Activated CD4-positive, alpha-beta T cell treated with anti-CD3 and anti-CD28 coated beads, Interleukin-2, amount 50 U/mL, for 1 hour (primary cell): ENCODE measurements at places on chromosomes 2 and 18.

- no peak for DNase-seq
Observed at GRCh38 chr2:114546531-114546930, 104.1 kb downstream of the DPP10 start.

GRCh38 chr2:124702777-124703176 lies 677.7 kb downstream of the CNTNAP5 start:
- DNase-seq: no peak

- no peak for DNase-seq
Observed at GRCh38 chr2:209653134-209653533, 118.5 kb upstream of the UNC80 start.

- DNase-seq: no peak
Observed at GRCh38 chr2:80896576-80896975, 592.0 kb upstream of the LRRTM1 start.

- no peak for DNase-seq
Observed at GRCh38 chr2:174607989-174608865, 10.6 kb upstream of the WIPF1 start.

DNA sequence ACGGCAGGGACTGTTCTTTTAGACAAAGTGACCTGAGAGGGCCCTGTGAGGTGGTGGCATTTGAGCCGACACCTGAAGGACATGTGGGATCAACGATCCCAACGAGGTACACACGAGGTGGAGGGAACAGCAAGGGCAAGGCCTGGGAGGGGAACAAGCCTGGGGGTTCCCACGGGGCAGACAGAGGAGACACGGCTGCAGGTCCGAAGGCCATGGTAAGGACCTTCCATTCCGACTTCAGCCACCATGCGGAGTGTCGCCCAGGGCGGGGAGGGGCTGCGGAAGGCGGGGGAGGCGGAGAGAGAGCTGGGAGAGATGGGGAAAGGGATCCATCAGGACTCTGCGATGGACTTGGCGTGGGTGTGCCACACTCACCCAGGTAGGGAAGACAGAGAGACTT lies 151.8 kb downstream of the HDAC4 start:
- no peak for DNase-seq

DNA sequence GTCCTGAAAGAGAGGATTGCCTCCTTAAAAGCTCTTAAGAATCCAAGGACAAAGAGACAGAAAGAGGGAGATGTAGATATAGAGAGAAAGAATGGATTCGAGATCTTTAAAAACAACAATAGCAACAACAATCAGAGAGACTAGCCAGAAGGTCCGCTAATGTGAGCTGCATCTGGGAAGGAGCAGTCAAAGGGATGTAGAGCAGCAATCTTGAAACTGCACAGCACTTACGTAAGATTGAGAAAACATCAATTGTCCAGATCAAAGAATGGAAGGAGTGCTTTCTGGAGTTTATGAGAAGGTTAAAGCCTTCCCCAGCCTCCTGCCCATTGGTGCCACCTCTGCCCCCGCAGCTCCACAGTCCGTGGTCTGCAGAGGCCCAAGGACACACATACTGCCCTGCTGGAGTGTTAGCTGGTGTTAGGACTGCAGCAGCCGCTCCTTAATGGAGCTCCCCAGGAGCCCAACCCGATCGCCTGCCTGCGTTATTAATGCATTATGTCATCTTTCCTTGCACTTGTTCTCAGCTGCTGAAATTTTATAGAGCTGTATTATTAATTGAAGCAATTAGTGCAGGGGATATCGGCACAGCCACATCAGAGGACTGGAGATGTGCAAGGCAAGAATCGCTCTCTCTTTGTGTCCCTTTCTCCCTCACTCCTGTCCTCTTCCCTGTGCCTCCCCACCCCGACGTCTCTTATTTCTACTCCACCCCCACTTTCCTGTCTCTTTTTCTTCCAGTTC lies 94.2 kb upstream of the STPG4 start:
- DNase-seq: no peak

GRCh38 chr2:202717598-202718310 lies 83.0 kb downstream of the FAM117B start:
- no peak for DNase-seq

DNA sequence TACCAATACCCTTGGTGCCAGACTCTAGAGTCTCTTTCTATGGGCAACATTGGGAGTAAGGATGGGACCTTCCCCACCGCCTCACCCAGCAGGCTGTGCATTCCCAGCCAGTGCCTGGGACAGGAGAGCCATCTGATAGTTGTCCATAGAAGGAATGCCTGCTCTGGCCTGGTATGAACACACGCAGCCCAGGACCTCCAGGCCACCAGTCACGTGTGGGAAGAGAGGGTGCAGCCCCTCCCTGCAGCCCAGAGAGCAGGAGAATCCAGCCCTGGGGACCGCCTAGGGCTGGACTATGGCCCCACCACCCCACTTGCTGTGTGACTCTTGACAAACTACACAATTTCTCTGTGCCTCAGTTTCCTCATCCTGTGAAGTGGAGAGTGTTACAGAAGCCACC lies 52.5 kb upstream of the ID2 start:
- no peak for DNase-seq

- DNase-seq: no peak
Observed at GRCh38 chr18:8287196-8287885, 321.9 kb upstream of the RAB12 start.

DNA sequence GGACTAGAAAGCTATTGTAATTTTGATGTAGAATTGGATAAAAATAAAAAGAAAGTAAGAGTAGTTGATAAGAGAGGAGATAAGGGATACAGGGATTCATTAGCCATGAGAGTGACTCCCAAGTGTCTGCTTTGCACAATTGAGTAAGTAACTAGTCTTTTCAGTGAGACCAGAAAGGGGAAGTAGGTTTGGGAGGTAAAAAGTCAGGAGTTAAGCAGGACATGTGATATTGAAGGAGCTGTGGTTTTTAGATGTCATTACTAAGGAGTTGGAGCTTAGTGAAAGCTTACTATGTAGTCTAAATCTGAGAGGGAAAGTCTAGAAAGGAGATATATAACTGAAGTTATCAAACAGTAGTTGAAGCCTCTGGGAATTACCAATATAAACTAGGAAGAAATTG lies 93.4 kb downstream of the SLC5A7 start:
- no peak for DNase-seq

DNA sequence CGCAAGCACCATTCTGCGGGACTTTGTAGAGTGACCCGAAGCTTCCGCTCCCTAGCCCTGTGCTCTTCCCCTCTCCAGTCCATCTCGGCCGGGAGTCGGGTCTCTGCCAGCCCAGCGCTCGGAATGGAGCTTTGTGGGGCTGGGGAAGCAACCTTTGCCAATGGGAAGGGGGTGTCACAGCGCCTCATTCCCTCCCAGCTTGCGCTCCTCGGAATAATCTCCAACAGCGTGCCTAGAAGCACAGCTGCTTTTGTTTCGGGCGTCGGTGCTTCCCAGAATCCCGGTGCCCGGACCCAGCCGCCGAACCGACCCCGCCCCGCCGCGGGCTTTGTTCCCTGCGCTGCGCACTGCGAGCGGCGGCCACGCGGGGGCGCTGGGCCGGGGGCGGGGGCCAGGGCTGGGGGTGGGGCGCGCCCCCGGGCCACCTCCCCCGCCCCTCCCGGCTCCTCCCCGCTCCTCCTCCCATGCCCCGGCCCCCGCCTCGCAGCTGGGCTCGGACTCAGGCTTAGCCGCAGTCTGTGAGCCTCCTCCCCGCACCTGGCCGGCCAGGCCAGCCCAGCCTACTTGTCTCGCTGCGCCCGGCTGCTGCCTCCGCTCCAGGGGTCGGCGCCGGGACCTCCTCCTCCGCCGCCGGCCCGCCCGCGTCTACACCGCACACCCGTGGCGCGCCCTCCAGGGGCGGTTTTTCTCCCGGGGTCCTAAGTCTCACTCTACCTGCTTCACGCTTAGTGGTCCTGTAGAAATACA lies 77.7 kb upstream of the SMAD2 start:
- DNase-seq: peak; percentile 34

- no peak for DNase-seq
Observed at GRCh38 chr2:88885275-88885674, 193.8 kb downstream of the RPIA start.

DNA sequence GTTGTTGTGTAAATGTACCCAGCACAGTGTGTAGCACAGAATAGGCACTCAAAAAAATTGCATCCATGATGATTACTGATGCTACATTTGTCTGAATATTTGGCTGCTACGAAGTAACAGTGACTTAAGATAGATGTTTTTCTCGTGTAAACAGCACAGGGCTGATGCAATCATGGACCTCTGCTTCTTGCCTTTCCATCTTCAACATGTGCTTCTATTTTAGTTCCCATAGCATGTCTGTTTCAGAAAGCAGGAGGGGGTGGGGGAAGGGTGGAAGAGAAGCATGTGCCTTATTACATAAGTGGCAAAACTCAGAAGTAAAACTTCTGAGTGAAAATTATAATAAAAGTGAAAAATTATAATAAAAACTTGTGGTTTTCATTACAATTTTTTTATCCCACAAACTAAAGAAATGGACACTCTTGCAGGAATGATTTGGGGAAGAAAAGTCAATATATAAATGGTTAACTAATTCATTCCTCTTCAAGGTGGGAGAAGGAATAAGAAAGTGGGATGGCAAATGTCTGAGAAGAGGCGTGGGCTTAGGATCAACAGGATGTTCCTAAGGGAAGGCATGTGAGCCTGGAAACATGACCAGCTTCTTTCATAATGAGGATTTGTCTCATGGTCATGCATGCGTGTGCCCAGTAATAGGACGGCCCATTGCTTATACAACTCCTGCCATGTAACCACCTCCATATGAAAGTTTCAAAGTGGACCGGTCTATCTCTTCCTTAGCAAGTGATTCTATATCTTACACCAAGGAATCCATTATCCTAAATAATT lies 27.2 kb downstream of the CCBE1 start:
- no peak for DNase-seq

DNA sequence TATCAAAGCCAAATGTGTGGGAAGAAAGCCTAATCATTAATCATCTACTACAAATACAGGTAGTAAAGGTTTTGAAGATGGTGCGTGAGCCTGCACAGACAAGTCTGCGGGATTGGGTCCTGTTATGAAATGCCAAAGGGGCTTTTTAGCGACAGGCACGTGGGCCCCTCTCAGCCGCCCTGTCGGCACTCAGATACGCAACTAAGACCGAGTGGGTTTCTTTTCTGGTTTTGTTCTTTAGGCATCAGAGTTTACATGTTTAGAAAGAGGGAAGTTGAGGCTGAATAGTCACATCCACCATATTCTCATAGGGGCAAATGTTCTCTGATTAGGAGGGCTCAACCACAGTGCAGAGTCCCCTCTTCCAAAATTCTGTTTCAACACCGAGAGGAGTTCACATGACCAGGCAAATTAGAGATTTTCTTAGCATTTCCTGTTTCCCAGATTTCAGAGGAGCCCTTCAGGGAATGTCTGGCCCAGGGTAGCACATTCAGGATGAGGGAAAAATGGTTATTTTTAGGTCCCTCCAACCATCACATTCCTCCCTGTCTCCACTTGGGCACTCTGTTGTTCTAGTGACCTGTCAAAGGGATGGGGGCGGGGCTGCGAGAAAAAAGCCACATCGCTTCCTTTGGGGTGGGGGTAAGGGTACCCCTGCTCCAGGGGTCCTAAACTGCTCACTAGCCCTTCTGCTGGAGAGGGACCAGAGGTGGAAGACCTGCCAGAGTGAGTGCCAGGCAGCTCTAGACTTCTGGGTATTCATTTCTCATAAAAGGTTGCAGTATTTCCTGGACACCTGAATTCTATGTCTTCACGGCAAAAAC lies 159.2 kb downstream of the BCL2 start:
- DNase-seq: no peak

DNA sequence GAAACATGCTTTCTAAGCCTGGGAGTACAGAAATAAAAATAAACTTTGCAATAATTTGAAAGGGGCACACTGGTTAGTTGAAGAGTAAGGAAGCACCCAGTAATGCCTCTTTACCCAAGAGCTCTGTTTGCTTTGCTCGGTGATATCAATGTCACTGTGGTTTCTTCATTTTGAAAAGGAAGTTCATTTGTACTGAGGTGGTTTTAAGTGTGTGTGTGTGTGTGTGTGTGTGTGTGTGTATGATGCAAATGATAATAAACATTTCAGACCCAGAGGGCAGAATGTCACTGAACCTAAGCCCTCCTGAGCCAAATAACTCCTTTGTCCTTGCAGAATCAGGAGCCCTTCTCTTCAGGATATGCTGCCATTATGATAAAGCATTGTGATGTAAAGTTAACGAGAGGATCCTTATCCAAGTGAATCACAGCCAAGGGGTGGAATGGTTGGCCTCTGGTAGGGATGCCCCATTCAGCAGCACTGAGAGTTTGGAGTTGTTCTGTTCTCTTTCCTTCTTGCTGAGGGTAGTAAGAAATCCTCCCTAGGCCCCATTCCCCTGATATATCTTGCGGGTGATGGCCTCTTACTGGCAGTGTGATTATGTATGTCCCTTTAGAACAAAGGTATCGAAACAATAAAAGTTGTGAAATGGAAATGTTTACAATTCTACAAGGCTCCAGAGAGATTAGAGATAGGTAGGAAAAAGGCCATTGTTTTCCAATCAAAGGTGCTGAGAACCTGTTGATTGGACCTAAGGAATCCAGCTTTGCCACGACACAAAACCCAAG lies 7.6 kb downstream of the ITGA6 start:
- peak; percentile 37 for DNase-seq

DNA sequence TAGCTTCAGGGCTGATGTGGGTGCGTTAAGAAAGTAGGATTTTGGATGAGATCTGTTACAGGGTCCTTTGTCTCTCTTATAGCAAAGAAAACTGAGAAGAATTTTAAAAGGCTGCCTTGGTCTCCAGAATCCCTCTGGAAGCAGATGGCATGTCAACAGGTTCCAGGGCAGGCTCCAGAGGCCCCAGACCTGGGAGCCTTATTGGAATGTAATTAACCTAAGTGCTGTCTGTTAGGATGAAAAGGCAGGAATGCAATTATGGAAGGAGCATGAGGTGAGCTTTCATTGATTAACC lies 97.2 kb upstream of the PKDCC start:
- DNase-seq: no peak

DNA sequence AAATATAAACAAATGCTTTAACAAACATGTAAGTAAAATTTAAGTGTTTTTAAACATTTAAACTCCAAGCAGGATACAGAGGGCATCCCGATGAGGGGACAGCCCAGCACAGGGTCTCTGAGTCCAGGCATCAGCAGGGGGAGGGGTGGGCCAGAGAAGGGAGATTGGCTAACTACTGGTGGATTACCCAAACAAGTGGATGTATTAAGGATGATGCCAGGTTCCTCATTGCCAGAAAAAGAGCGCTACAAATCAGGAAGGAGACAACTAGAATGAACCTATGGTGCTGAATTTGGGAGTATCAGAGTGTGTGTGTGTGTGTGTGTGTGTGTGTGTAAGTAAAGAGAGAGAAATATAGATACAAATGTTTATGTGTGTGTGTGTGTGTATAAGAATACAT lies 162.0 kb upstream of the RMP24 start:
- no peak for DNase-seq

DNA sequence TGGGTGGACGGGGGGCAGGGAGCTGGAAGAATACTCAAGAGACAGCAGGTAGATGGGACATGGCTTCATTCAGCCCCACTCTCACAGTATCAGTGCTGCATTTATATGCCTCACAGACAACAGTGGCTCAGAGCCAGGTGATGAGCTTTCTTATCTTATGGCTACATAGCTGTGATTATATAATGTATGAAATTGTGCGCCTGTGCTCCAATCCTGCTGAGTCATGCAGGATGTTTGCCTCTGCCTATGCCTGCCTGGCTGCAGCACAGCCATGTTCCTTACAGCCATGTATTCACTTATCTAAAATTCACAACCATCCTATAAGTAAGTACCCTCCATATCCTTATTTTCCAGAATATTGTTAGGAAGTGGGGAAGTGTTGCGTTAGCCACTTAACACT lies 37.7 kb upstream of the RNF103 start:
- no peak for DNase-seq

- DNase-seq: peak; percentile 3
Observed at GRCh38 chr2:202104286-202104870, 31.3 kb downstream of the KIAA2012 start.
